ENCODE measurements at places on chromosomes 1 and 21.
A peak's percentile ranks its signal among the peaks of the same experiment; 100 is the strongest.

GRCh38 chr1:107782217-107782845, 182.6 kb downstream of the VAV3 start:
- DNase-seq, result no peak

- DNase-seq, result no peak
These were observed 81.7 kb downstream of the DNM3 start for GRCh38 chr1:171922999-171923398.

- DNase-seq, result no peak
These were observed 35.9 kb downstream of the COL18A1 start for GRCh38 chr21:45440736-45441350.

- no peak for DNase-seq
These were observed 201.4 kb upstream of the SNX7 start for GRCh38 chr1:98460136-98460535.

DNA sequence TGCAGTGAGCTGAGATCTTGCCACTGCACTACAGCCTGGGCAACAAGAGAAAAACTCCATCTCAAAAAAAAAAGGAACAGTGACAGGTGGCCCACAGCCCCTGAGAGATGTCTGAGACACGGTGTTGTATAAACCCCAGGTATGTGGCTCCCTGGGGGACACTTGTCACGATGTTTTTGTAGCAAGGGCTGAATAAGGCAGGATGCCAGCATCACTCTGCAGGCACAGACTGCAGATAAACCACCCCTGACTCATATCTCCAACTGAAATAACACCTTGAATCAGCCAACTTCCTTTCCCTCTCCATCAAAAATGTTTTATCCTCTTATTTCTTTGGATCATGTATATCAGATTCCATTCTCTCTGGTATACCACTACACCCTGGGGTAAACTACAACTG, 52.5 kb downstream of the NMNAT2 start:
- DNase-seq, result no peak

- DNase-seq, result no peak
These were observed 35.3 kb upstream of the DMRTA2 start for GRCh38 chr1:50458507-50458906.

DNA sequence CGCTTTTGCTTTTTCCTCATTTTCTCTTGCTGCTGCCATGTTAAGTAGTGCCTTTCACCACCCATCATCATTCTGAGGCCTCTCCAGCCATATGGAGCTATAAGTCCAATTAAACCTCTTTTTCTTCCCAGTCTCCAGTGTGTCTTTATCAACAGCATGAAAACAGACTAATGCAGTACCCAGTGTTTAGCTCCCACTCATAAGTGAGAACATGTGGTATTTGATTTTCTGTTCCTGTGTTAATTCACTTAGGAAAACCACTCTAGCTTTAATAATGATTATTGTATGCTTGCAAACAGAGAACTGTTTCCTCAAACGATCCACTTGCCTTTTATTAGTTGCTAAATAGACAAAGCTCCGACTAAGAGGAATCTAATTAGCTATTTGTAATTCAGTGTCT, 43.3 kb downstream of the IL23R start:
- DNase-seq, result no peak

- DNase-seq, result no peak
These were observed 52.9 kb upstream of the ZNF326 start for GRCh38 chr1:89942014-89942413.

- DNase-seq, result no peak
These were observed 72.7 kb upstream of the TINAGL1 start for GRCh38 chr1:31503570-31503969.

DNA sequence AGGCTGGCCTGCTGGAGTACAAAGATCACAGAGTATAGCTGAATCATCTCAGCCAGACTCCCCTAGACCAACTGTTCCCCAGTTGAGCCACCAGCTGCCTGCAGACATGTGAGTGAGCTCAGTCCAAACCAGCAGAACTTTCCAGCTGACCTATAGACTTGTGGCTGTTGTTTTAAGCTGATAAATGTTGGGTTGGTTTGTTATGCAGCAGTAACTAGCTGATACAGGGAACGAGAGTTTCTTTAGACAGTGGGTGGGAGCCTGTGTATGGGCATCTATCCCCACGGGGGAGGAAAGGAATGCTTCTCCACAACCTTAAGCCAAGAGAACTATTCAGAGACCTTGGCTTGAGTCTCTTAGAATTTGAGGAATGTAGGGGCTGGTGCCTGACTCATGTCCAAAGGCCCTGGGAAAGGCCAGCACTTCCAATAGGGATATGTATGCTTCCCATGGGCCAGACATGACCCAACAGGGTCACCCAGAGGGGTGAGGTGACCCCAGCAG, 30.1 kb downstream of the SLC1A7 start:
- no peak for DNase-seq

- DNase-seq, result no peak
These were observed 23.5 kb downstream of the F11R start for GRCh38 chr1:160997323-160998038.

GRCh38 chr1:159171254-159171687, at the start of gene CADM3:
TSS of gene CADM3 (plus strand) at chr1:159171615. CDS start at chr1:159171766, 151 bp downstream.
- DNase-seq, result peak; percentile 61

GRCh38 chr1:58395355-58395754, 151.2 kb downstream of the OMA1 start:
- no peak for DNase-seq

GRCh38 chr1:242205622-242206489, 207.0 kb upstream of the MAP1LC3C start:
- DNase-seq, result no peak

DNA sequence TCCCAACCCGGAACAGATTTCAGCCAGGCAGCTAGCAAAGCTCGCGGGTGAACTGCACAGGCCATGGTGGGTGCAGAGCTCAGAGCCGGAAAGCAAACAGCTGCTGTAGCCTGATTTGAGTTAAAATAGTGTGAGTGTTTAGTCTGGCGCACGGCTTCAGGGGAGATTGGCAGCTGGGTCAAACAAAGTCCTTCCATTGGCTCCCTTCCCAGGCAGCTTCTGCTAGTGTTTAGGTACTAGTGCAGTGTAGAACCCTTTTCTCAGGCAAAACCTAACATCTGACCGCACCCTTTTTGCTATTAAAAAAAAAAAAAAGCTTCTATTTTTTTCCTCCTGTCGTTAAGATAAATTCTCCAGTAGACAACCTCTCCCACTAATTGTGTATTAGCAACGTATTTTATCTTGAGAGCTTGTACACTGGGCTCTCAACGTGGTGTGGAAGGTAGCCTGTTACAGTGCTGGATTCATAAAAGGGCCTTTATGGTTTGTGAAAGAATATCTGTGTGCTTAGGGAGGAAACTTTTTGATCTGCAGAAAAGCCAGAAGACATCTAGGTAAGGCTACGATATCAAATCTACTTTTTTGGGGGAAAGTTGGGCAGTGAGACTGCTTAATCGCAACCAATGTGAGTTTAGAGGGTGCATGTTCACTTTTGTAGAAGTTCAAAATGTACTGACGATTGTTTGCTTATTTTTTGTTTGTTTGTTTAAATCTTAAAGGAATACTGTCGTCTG, 689.6 kb downstream of the USP25 start:
- DNase-seq, result peak; percentile 70

- no peak for DNase-seq
These were observed 5.3 kb downstream of the IL23R start for GRCh38 chr1:67171574-67171955.

GRCh38 chr1:101295209-101295608, 58.4 kb downstream of the S1PR1 start:
- DNase-seq, result no peak

DNA sequence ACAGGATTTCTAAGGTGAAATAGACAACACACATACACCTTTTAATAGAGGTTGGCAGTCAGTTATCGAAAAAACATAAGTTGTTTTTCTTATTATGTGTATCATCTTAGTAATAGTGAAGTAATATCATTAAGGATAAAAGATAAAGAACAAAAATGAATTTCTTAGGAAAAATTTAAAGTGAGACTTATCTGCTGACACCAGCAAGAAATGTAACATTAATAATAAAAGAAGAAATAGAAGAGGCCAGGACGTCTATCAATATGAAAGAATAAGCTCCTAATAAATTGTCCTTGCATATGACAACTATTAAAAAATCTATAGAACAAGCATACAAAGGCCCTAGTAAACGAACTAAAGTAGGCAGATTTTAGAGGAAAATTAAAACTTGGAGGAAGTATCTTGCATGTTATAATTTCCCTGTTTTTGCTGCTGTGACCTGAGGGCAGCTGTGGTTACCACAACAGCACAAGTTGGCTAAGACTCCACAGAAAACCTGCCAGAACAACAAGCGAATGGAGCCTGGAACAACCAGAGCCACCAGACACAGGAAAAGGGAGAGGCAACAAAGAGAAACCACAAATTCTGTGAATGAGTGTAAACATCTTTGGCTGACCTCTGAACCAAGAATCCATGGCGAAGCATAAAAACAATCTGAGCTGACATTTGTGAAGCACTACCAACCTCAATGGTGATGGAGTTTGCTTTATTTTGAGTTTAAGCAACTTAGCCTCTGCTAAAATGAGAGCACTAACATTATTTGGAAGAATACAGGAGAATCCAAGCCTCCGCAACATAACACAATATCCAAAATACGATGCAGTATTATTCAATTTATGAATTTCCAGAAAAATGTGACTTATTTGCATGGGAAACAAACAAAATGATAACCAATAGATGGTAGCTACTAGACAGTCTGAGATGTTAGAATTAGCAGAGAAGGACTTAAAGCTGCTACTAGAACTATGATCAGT, 207.5 kb downstream of the KCNT2 start:
- no peak for DNase-seq

DNA sequence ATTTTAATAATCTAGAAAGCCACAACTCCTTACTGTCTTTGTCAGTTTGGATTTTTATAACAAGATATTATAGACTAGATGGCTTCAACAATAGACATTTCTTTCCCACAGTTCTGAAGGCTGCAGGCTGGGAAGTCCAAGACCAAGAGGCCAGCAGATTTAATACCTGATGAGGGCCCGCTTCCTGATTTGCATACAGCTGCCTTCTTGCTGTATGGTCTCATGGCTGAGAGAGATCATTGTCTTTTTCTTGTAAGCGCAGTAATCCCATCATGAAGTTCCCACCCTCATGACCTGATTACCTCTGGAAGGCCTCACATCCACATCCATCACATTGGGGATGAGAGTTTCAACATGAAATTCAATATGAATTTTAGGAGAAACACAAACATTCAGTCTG, 9.8 kb downstream of the RPS6KC1 start:
- no peak for DNase-seq

- DNase-seq, result no peak
These were observed 205.5 kb upstream of the HOOK1 start for GRCh38 chr1:59609245-59609644.

- DNase-seq, result no peak
These were observed 9.5 kb downstream of the TRAF5 start for GRCh38 chr1:211336161-211336560.

GRCh38 chr1:53552146-53552861, 93.1 kb downstream of the DMRTB1 start:
- DNase-seq, result no peak

GRCh38 chr1:161503394-161503748, 1.9 kb upstream of the FCGR2A start:
- DNase-seq, result no peak

GRCh38 chr1:44807364-44808062, 362 bp upstream of the DYNLT4 start:
- DNase-seq, result peak; percentile 38

- no peak for DNase-seq
These were observed 878.9 kb upstream of the CXADR start for GRCh38 chr21:16633831-16634459.

DNA sequence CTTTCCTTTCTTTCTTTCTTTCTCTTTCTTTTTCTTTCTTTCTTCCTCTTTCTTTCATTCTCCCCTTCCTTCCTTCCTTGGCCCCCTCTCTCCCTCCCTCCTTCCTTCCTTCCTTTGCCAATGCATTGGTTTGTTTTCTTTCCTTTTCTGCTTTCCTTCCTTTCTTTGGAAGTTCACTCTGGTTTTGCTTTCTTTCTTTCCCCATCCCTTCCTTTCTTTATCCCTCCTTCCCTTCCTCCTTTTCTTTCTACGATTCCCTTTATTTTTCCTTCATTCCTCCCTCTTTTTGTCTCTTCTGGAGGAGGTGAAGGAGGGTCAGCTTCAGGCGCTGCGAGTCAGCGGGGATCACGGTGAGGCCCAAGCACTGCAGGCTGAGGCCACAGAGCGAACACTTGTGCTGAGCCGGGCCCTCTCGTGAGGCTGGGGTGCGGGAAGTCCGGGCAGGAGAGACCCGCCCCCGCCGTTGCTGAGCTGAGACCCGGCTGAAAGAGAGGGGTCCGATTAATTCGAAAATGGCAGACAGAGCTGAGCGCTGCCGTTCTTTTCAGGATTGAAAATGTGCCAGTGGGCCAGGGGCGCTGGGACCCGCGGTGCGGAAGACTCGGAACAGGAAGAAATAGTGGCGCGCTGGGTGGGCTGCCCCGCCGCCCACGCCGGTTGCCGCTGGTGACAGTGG, 1.5 kb downstream of the SIM2 start:
- DNase-seq, result no peak

- DNase-seq, result no peak
These were observed 51.9 kb upstream of the RHOU start for GRCh38 chr1:228683428-228683827.

- no peak for DNase-seq
These were observed 35.7 kb upstream of the CNN3 start for GRCh38 chr1:94962409-94963265.

- DNase-seq, result peak; percentile 21
These were observed 33.4 kb downstream of the QSOX1 start for GRCh38 chr1:180188091-180188506.

GRCh38 chr21:41772351-41773080, 5.7 kb upstream of the RIPK4 start:
- no peak for DNase-seq

- DNase-seq, result no peak
These were observed 222.9 kb upstream of the SGIP1 start for GRCh38 chr1:66311092-66311491.

- peak; percentile 56 for DNase-seq
These were observed at the start of gene KDM5B for GRCh38 chr1:202807926-202808757. TSS of gene KDM5B (minus strand) at chr1:202808421. CDS start at chr1:202808305, 116 bp downstream.

DNA sequence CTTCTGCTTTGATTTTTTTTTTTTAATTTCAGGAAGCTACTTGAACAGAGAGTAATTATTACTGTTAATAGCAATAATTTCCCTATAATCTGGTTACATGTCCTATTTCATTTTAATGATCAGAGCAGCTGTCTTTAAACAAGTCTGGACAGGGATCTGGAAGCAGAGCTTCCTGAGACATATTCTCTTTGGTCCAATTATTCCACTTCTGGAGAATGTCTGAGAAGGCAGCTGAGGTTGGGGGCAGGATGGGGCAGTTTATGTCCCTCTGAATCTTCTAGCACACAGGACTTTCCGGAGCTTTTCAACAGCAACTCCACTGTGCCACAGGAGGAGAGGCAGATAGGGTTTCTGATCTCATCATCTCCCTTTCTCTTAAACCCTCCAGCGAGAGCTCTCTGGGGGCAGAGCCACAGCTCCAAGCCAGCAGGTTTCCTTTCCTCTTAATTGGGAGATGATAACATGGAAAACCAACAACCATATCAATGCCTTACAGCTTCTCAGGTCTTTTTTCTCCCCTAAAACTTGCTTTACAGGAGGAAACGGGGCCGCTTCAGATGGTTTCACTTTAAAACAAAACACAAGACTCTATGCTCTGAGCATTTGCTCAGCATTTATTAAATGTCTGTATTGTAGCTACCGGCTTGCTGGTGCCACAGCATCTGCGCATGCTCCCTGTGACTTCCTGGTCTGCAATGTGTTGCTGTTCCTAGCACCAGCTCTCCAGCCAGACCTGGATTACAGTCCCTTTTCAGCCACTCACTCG, 425.7 kb upstream of the USP24 start:
- peak; percentile 37 for DNase-seq

GRCh38 chr1:179366093-179366800, 476 bp downstream of the AXDND1 start:
- DNase-seq, result no peak

All from caudate nucleus (tissue), 63 donors.